ENCODE measurements at places on chromosomes 6 and 20.

GRCh38 chr20:14599613-14600012 is 262.2 kb upstream of the FLRT3 start:
- DNase-seq, result peak; percentile 43

GRCh38 chr6:121187200-121187832 is 147.0 kb downstream of the TBC1D32 start:
- DNase-seq, result no peak

- DNase-seq, result no peak
Measured at GRCh38 chr20:52130406-52130805, 61.2 kb downstream of the ZFP64 start.

GRCh38 chr20:4820806-4821518 is 99.3 kb downstream of the PRND start:
- DNase-seq, result no peak

DNA sequence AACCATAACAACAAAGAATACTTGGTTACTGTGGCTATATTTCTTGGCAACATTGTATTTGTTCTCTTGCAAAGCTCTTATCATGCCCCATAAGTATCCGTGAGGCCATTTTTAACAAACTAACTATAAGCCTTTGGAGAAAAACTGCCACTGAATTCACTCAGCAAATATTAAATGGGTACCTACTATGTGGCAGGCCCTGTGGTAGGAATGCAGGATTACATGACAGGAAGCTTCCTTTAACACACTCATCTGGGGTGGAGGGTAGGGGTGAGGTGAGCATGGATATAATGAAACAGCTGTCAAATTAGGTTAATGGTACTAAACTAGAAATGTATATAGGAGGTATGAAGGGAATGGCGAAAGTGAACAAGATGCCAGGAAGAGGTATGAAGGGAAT is 504.8 kb downstream of the MEI4 start:
- no peak for DNase-seq

GRCh38 chr6:1226277-1227099 is 85.4 kb upstream of the FOXQ1 start:
- DNase-seq, result no peak

DNA sequence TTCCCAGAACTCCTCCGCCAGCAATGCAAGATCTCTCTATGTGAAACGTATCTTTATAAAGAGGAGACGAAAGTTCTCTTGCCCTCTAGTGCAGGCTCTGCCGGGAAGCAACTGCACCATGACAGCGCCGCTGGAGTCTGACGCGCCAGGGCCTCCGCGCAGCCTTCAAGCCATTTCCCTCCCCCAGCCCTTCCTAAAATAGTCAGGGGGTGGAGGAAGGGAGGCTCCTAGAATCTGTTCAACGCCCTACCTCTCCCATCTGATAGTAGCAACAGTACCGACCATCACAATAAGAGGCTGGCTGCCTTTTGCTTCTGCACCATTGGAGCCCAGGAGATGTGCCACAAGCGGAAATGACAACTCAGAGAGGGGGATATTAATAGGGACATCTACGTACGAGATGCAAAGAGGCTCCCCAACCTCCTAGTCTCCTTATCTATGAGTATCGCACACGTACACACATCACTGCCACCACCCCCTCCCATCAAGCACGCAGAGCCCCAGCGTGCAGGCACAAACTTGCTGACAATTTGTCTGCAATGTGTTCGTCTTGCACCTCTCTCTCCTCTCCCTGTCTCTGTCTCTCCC is 1.0 kb downstream of the SYNE1 start:
- DNase-seq, result peak; percentile 51

GRCh38 chr6:144215402-144215931 is 65.2 kb downstream of the STX11 start:
- DNase-seq, result no peak

DNA sequence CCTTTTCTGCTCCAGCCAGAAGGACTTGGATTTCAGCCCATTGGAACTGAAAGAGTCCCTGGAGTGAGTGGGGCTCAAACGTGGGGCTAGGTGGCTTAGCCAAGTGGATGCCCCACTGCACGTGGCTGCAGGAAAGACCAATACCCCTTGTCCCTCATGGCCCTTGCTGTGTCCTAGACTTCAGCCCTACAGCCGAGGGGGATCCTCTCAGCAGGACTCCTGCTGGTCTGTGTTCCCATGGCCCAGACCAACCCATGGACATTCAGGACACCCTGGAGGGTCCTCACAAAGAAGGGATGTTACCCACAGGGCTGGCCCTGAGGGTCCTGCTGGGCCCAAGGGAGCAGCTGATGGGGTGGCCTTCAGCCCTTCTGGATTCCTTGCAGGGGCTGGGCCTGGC is 30.0 kb upstream of the PHACTR3 start:
- DNase-seq, result no peak

DNA sequence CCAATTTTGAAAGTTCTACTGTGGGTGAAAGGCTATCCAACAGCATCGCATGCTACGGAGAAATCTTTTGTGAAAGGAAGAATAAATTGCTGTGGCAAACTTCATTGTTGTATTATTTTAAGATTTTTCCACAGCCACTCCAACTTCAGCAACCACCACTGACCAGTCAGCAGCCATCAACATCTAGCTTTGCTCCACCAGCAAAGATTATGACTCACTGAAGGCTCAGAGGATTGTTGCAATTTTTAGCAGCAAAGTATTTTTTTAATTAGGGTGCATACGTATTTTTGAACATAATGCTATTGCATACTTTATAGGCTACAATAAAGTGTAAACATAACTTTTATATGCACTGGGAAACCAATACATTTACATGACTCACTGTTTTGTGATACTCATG is 493.5 kb downstream of the TFAP2A start:
- no peak for DNase-seq

DNA sequence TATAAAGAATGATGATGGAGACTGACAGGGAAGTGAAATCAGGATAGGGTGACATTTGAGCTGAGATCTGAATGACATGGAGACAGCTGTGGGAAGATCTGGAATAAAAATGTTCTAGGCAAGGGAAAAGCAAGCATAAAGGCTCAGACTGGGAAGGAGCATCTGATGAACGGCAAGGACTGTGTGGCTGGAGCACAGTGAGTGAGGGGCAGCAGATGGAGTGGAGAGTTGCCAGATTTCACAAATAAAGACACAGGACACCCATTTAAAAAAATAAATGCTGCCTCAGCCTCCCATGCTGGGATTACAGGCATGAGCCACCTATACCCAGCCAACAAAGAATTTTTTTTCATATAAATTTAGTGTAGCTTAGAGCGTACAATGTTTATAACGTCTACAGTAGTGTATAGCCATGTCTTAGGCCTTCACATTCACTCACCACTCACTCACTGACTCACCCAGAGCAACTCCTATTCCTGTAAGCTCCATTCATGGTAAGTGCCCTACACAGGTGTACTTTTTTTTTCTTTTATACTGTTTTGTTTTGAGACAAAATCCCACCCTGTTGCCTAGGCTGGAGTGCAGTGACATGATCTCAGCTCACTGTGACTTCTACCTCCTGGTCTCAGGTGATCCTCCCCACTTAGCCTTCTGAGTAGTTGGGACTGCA is 2.4 kb upstream of the ZBTB24 start:
- no peak for DNase-seq

- DNase-seq, result peak; percentile 83
Measured at GRCh38 chr6:149941583-149942460, at the start of gene ULBP2. TSS of gene ULBP2 (plus strand) at chr6:149942014. CDS start at chr6:149942073, 59 bp downstream.

- DNase-seq, result no peak
Measured at GRCh38 chr6:1884313-1884712, 274.6 kb downstream of the FOXC1 start.

- no peak for DNase-seq
Measured at GRCh38 chr6:90399970-90400369, 103.3 kb upstream of the BACH2 start.

DNA sequence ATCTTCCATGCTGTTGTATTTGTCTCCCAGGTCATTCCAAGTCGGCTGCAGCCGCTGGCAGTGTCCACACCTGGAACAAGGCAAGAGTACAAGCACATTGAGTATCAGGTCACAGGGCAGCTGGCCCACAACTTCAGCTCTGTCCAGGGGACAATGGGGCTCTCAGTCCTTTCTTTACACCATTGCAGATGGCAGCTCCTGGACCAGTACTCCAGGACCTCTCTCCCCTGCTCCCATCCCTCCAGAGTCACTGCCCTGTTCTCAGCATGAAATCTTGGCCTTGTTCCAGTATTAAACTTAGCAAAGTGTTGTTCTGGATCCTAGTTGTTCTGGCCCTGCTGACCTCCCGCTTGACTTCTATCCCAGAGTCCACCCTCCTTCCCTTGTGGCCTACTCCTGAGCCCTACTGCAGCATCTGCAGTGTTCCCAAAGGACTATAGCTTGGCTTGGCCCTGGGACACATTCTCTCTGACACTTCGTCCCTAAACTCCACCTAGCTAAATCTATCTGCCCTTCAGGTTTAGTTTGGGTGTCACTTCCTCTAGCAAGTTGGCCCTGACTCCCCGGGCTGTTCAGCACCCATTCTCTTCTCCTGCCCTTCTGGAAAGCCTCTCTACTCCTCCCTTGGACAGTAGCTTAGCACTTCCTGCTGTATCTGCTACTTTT is 5.8 kb downstream of the TXNDC5 start:
- no peak for DNase-seq

DNA sequence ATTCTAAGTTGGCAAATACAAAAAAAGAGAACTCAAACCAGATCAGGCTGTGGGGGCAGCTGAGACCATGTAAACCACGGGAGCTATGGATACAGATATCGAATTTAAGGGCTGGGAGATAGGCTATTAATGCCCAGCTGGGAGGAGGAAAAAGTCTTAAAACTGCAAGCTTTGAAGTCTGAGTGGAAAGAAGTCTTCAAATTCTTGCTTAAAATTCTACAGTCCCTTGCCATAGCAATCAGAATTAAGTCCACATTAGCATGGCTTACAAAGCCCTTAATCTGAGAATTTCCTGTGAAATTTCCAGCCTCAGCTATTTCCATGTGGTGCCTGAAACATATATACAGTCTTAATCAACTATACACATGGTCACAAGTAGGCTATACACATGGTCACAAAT is 465.0 kb upstream of the HSF2 start:
- DNase-seq, result no peak

GRCh38 chr6:52635049-52635577 is 35.8 kb upstream of the TMEM14A start:
- no peak for DNase-seq

GRCh38 chr6:144576871-144577270 is 291.7 kb downstream of the UTRN start:
- DNase-seq, result no peak

DNA sequence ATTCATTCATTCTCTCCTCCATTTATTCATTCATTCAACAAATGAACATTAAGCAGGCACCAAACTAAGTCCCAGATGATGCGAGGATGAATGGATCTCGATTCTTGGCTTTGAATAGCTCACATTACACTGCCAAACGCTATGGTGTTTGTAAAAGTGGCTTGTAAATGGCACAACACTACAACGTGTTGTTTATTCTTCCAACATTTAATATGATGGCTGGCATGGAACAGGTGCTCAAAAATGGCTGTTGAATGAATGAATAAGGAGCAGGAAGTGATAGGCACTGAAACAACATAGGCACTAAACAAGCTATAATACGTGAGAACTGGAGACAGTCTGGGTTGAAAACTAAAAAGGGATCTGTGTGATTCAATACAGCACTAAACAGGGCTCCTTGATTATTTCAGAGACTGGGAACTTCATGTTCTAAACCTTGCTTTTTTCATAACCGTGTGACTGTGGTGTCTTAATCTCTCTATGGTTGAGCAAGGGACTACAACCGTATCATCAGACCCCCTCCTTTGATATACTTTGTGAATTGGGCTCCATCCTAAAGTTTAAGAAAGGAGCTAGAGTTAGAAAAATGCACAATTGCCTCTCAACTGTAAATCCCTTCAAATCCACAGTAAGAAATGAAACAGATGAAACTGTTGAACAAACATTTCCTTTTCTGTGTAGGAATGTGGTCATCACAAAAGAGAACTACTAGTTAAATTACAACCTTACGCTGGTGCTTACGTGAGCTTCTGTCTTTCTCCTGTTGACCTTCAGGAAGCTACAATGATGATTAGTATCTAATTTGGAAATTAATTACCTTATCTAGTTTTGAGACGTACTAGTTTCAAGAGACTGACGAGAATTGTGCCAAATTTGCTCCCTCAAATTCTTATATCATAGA is 16.9 kb upstream of the SLC16A10 start:
- no peak for DNase-seq

DNA sequence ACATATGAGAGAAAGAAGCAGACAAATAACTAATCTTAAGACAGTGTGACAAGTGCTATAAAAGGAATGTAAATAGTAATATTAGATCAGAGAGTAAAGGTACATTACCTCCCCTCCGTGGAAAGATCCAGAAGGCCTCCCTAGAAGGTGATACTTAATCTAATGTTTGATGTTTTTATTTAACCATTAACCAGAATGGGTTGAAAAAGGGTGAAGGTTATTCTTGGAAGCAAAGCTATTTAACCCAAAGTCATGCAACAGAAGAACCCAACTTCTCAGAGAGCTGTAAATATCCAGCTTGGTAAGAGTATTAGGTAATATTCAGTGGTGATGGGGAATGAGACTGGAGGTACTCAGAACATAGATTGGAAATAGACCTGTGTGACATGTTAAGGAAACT is 68.0 kb upstream of the HIVEP1 start:
- no peak for DNase-seq

GRCh38 chr20:38198238-38198861 is 33.3 kb upstream of the TGM2 start:
- DNase-seq, result no peak

DNA sequence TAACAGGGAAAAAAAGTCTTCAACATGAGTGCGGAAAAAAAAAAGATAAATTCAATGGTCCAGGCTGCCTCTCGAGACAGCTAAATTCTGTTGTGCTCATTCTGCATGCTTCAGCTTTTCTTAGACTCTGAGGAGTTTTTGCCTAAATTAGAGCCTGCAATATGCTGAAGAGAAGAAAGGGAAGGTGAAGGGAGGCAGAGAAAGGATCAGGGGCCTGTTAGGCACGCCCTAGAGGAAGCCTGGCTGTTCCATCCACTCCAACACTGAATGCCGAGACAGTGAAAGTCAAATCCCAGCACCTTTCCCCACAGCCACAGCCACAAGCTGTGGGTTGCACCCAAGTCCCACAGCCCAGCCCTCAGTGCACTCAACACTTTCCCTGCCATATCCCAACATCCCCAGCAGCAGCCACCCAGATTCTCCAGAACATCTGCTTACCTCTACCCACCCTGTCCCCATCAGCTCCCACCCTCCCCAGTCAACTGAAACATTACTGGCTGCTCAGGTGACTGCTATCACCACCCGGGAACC is 37.3 kb downstream of the PREX1 start:
- DNase-seq, result no peak

Measured in neural progenitor cell (in vitro differentiated cells).